PC-9 (cell line): ENCODE measurements at places on chromosomes 3 and 15.

DNA sequence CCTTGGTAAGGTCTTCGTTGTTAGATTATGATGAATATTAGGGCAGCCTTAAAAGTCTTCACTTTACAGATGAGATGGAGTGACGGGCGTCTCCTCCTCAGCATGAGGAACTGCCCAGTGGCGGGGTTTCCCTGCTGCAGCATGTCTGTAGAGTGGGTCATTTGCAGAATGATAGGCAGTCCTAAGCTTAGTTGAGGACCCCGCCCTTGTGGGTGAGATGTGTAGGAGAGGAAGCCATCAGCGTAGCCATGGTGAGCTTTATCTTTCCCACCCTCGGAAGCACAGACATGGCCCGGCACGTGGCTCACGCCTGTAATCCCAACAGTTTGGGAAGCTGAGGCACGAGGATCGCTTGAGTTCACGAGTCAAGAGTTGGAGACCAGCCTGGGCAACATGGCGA lies 877 bp downstream of the NIT2 start:
- peak overlapping the region; percentile 68 for H3K4me3 ChIP-seq
- peaks cover 12% of the 10 kb centered on the region; the same call in 1 of the 2 replicates for H3K4me1 ChIP-seq
- H3K36me3 ChIP-seq: peaks cover 18% of the 10 kb centered on the region; the same call in 1 of the 2 replicates

DNA sequence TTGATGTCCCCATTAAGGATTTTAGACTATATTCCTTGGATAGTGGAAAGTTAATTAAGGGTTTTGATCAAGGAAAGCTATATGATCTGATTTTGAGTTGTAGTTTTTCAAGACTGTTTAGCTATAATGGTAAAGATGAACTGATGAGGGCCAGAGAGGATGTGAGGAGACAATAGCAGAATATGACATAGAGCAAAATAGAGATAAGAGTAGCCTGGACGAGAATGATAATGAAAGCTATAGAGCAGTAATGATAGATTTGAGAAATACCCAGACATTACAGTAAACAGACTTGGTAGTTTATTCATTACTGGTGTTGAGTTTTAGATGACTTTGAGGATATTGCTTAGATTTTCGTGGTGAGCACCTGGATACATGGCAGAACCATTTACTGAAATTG lies 3.8 kb downstream of the SUCNR1 start:
- H3K4me3 ChIP-seq: no peak overlapping the region
- no peaks in the 10 kb centered on the region for H3K36me3 ChIP-seq
- H3K4me1 ChIP-seq: peaks cover 8% of the 10 kb centered on the region; the same call in 1 of the 2 replicates

DNA sequence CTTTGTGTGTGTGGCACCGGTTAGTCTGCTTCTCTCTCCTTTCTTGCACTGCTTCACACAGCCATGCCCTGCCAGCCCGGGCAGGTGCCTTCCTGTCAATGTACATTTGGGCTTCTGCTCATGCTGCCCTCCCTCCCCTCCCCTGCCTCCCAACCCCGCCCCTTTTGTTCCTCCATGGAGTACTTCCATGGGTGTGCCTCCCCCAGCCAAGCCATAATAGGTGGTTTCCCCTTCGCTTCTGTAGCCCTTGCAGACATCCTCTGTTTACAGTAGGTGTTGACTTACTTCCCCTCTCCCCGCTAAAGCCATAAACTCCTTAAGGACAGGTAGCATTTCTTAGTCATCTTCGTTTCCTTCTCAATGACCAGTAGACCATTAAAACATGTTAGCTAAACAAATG lies 31.8 kb upstream of the CRTC3 start:
- DNase-seq: no peak
- H3K27me3 ChIP-seq: no peaks in the 10 kb centered on the region
- no peak overlapping the region for H3K27ac ChIP-seq
- H3K36me3 ChIP-seq: peaks cover 28% of the 10 kb centered on the region

DNA sequence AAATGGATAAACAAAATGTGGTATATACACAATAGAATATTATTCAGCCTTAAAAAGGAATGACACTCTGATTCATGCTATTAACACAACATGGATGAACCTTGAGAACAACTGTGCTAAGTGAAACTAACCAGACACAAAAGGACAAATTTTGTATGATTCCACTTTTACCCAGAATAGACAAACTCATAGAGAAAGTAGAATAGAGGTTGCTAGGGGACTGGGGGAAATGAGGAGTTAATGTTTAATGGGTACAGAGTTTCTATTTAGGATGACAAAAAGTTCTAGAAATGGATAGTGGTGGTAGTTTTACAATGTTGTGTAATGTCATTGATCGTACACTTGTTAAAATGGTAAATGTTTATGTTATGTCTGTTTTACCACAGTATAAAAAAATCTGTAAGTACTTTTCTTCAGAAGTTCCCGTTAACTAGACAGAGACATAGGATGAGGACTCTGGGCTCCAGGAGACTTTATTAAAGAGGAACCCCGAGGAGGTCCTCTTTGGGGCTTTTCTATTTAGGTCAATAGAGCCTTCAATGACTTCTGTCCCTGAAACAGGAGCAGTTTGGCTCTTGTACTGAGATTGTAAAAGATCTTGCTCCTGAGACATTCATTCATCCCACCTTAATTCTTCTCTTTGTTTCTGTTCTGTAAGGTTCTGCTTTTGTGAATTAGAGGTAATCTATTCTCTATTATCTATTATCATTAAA lies 24.5 kb downstream of the ABHD6 start:
- peaks cover 13% of the 10 kb centered on the region for H3K4me1 ChIP-seq
- no peak for DNase-seq
- no peaks in the 10 kb centered on the region for H3K27me3 ChIP-seq
- no peak overlapping the region for H3K4me3 ChIP-seq
- no peak overlapping the region for H3K27ac ChIP-seq

DNA sequence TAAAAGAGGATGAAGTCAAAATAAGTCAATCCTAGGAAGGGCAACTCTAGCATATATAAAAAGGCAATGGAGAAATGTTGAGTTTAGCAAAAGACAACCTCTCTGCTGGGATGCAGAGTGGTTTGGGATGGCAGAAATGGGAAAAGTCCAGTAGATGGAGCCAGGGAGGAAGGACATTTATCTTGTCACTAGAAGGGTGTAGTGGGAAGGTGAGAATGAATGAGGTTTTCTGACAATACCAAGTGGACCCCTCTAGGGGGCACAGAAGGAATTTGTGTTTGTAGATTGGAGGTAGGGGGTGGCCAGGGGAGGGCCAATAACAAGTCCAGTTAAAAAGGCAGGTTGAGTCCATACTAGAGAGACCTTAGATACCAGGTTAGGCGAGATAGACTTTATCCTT lies 80.0 kb downstream of the THSD4 start:
- H3K4me3 ChIP-seq: no peak overlapping the region
- H3K4me1 ChIP-seq: no peaks in the 10 kb centered on the region
- H3K36me3 ChIP-seq: no peaks in the 10 kb centered on the region

- H3K4me1 ChIP-seq: peaks cover 12% of the 10 kb centered on the region
- H3K27ac ChIP-seq: no peak overlapping the region
- H3K27me3 ChIP-seq: no peaks in the 10 kb centered on the region
- DNase-seq: no peak
- H3K4me3 ChIP-seq: no peak overlapping the region
Observed at GRCh38 chr3:187906416-187906815, 161.1 kb upstream of the BCL6 start.

DNA sequence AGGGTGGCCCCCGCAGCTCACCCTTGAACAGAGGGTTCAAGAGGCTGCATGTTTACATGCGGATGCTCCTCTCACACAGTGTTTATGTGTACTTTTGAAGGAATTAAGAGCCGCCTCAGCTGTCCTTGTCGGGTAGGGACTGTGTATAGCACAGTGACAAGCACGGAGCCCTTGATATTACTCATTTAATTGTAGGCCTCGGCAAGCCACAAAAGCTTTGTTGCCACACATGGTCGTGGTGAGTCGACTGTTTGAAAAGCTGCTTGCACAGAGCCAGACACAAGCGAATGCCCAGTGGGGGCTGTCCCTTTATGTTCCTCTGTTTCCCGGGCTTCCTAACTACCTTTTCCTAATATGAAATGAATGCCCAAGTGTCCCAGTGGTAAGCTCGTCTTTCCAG lies 4.5 kb downstream of the ESYT3 start:
- H3K4me1 ChIP-seq: no peaks in the 10 kb centered on the region
- DNase-seq: no peak
- no peaks in the 10 kb centered on the region for H3K36me3 ChIP-seq
- no peaks in the 10 kb centered on the region for H3K27me3 ChIP-seq
- H3K27ac ChIP-seq: no peak overlapping the region

GRCh38 chr3:167941234-167941995 lies 154.3 kb downstream of the GOLIM4 start:
- H3K36me3 ChIP-seq: no peaks in the 10 kb centered on the region
- H3K4me1 ChIP-seq: no peaks in the 10 kb centered on the region
- no peaks in the 10 kb centered on the region for H3K27me3 ChIP-seq
- no peak overlapping the region for H3K27ac ChIP-seq
- no peak for DNase-seq
- no peak overlapping the region for H3K4me3 ChIP-seq

GRCh38 chr3:4894891-4895530 lies 84.2 kb upstream of the BHLHE40 start:
- no peak for DNase-seq
- no peaks in the 10 kb centered on the region for H3K27me3 ChIP-seq
- H3K36me3 ChIP-seq: no peaks in the 10 kb centered on the region
- no peak overlapping the region for H3K4me3 ChIP-seq

DNA sequence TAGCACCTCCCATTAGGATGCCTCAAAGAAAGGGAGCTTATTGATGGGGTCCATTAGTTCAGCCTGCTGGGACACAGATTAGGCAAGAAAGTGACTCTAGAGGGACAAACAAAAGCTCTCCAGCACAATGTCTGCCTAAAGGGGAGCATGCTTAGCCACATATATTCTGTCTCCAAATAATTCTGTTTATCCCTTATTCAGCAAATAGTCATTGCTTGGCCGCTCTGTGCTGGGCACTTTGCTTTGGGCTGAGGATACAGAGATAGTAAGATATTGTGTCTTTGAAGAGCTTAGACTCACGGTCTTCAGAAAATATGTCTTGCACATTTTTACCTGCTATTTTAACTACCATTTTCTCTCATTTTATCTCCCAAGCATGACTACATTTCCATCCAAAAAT lies 159.8 kb downstream of the SYNPR start:
- no peak overlapping the region for H3K27ac ChIP-seq
- no peak overlapping the region for H3K4me3 ChIP-seq
- H3K27me3 ChIP-seq: no peaks in the 10 kb centered on the region
- H3K36me3 ChIP-seq: no peaks in the 10 kb centered on the region

- no peaks in the 10 kb centered on the region for H3K36me3 ChIP-seq
- no peak overlapping the region for H3K4me3 ChIP-seq
- no peaks in the 10 kb centered on the region for H3K4me1 ChIP-seq
- no peak for DNase-seq
- H3K27me3 ChIP-seq: no peaks in the 10 kb centered on the region
Observed at GRCh38 chr3:23389089-23389488, 186.0 kb downstream of the UBE2E2 start.

DNA sequence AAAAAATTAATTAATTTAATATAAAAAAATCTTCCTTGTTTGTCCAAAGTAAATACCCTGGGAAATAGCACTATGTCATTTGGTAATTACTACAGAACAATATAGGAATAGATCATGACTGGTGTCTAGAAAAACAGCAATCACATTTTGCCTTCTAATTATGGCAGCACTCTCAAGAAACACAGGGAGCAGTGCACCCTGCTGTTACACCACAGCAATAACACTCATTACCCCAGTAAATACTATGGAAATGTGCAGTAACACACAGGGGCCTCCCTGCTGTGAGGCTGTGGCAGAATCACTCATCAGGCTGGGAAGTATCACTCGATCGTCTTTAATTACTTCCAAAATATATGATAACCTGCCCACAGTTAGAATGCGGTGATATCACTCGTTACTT lies 646.0 kb downstream of the TUSC7 start:
- no peak overlapping the region for H3K27ac ChIP-seq
- no peak overlapping the region for H3K4me3 ChIP-seq
- no peaks in the 10 kb centered on the region for H3K4me1 ChIP-seq
- H3K36me3 ChIP-seq: no peaks in the 10 kb centered on the region
- H3K27me3 ChIP-seq: no peaks in the 10 kb centered on the region

GRCh38 chr15:100863796-100864267 lies 15.8 kb upstream of the ALDH1A3 start:
- H3K4me1 ChIP-seq: peaks cover 5% of the 10 kb centered on the region; the same call in 1 of the 2 replicates
- no peak for DNase-seq
- H3K36me3 ChIP-seq: 0 out of 2 replicates have a peak, but pooled peaks cover 9% of the 10 kb centered on the region
- no peaks in the 10 kb centered on the region for H3K27me3 ChIP-seq
- H3K27ac ChIP-seq: no peak overlapping the region
- H3K4me3 ChIP-seq: no peak overlapping the region

DNA sequence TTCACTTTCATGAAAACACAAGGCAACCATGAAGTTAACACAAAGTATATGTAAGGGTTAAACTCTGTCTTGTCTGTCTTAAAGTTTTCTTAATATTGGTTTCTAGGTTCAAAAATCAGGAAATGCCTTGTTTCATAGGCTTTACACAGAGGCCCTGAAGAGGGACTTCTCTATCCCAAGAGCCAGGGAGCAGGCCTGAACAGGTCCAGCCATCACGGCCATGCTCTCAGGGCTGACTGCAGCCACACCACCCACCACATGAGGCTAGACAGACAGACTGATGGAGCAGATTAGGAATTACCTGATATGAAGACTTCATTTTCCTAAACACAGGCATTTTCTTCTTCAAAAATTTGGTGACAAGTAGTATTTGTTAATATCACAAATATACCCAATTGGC lies 502.9 kb downstream of the GABRG3 start:
- no peaks in the 10 kb centered on the region for H3K4me1 ChIP-seq
- H3K27me3 ChIP-seq: no peaks in the 10 kb centered on the region
- no peaks in the 10 kb centered on the region for H3K36me3 ChIP-seq
- no peak overlapping the region for H3K4me3 ChIP-seq
- H3K27ac ChIP-seq: no peak overlapping the region

GRCh38 chr3:14941871-14942270 lies 5.5 kb upstream of the NR2C2 start:
- H3K4me1 ChIP-seq: peaks cover 12% of the 10 kb centered on the region; the same call in 1 of the 2 replicates
- H3K36me3 ChIP-seq: peaks cover 11% of the 10 kb centered on the region; the same call in 1 of the 2 replicates
- H3K27ac ChIP-seq: no peak overlapping the region
- H3K27me3 ChIP-seq: no peaks in the 10 kb centered on the region
- no peak overlapping the region for H3K4me3 ChIP-seq

DNA sequence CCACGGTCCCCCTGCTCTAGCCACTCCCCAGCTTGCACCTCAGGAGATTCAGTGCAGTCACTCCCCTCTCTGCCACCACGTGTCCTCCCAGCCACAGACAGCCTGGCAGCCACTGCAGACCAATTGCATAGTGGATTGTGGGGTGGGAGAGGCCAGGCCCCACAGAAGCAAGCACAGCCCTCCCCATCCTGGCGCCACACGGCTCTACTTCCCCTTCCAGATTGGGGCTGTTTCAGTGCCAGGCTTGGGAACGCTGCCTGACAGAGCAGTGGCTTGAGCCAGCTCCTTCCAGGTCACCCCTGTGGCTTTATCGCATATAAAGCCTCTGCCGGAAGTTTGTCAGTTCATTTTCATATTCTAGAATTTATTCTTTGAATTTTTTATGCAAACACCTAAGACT lies 90.7 kb downstream of the TMEM266 start:
- DNase-seq: no peak
- H3K36me3 ChIP-seq: no peaks in the 10 kb centered on the region
- no peak overlapping the region for H3K27ac ChIP-seq

DNA sequence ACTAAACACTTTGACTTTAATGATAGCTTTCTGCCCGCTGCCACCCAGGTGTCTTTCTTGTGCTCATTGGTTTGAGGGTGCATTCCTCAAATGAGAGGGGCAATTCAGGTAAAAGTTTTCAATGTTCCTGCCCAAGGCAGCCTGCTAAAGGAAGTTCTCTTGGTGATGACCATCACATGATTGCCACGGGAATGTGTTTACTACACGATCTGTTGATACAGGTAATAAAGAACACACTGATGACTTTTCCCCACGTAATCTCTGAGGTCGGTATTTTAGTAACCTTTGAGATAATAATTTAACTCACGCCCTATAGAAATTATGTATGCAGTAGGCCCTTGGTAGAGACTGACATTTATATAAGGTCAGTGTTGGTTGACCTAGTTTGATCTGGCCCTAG lies 39.3 kb downstream of the FNDC3B start:
- no peak overlapping the region for H3K27ac ChIP-seq
- 0 out of 2 replicates have a peak, but pooled peaks cover 15% of the 10 kb centered on the region for H3K4me1 ChIP-seq
- no peaks in the 10 kb centered on the region for H3K27me3 ChIP-seq
- DNase-seq: no peak
